ENCODE measurements at places on chromosomes 7 and 10.

DNA sequence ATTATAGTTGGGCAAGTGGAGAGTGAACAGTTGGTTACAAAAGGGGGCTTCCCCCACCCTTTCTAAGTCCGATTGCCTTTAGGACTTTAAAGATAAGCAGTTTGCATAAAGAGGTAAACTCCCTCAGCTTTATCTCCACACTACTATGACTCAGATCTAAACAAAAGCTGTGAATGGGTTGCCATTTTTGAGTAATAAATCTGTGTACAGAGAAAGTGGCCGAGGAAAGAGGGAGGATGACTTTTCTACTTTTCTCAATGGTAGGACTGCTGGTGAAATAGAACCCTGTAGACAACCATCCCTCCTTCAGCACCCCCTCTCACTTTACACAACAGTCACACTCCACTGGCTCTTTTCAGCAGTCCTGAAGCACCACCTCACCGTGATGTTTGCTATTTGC lies 71.2 kb downstream of the DNMBP start:
- DNase-seq, result no peak

GRCh38 chr10:96289218-96289910 lies 14.9 kb upstream of the DNTT start:
- no peak for DNase-seq

GRCh38 chr7:94239661-94240234 lies 154.9 kb upstream of the COL1A2 start:
- DNase-seq, result no peak

GRCh38 chr7:28064437-28064836 lies 116.2 kb downstream of the JAZF1 start:
- no peak for DNase-seq

DNA sequence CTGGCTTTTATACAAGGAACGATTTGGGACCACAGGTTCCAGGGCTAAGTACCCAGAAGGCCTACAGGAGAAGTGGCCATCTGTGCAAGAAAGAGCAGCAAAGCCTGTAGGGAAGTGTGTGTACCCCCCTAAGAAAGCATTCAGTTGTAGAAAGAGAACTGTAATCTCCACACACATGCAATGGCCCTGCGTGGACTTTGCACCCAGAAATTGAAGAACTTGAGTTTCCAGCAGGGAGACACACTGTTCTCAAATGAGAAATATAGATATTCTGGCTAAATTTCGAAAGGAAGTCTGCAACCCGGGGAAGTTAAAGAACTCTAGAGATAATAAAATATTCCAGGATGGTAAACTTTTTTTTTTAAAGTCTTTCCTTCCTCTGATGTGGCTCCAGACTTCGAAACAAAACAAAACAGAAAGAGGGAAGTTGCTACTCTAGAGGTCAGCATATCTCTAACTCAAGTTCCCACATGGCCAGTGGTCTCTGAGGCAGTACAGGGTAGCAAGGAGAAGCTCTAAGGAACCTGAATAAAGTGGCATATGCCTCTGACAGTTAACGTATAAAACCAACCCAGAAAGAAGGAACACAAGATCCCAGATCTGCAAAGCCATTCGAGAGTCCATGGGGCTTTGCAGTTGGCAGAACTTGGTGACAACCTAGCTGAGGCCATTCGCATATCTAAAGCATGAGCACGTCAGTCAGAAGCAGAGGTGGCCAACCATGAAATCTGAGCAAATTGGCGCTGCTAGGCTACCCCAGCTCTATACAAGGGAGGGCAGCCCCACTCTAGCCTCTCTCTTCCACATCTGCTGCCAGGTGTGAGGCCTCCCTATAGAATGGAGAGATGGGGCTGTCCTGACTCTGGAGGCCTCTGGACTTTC lies 56.6 kb downstream of the ELMO1 start:
- no peak for DNase-seq

DNA sequence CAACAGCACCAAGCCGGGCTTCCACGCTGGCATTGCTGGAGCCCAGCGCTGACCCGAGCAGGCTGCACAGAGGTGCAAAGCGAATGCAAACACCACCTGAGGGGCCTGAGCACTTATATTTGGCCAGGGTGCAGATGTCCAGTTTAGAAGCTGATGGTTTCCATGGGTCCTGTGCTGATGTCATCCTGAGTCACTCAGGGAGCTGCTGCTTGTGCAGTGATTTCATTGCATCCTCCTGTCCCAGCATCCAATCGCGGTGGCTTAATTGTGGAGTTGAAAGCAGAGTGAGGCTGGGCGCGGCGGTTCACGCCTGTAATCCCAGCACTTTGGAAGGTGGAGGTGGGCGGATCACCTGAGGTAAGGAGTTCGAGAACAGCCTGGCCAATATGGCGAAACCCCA lies 410.2 kb upstream of the KLF6 start:
- DNase-seq, result no peak

GRCh38 chr10:102300278-102300843 lies 55.0 kb downstream of the GBF1 start:
- no peak for DNase-seq

DNA sequence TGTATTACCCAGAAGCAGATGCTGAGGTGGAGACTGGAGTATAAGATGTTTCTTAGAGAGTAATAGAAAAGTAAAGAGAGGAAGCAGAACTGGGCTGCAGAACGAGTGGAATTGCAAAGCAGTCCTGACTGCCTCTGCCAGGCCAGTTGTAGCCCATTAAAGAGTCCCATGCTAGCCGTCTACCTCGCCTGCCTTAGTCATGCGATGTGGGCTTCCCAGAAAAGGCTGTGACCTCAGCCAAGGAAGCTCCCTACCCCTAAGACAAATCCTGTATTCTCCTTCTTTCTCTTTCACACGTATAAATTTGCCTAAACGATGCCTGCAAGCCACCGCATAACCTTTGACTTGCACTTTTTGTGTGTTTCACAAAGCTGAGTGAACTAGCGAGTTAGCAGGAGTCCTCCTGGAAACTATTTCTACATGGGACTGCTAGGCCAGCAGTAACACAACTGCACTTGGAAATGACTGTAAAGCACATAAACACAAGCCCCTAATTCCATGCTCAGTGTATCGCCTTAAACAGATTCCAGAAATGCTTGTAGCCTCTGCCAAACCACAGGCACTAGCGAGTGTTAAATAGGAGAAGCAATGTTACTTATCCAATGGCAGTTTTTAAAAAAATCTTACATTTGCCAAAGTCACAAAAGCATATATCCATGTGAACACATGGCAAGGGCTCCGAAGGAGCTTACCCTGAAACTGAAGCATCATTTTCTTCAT lies 47.4 kb upstream of the GNAI1 start:
- no peak for DNase-seq

DNA sequence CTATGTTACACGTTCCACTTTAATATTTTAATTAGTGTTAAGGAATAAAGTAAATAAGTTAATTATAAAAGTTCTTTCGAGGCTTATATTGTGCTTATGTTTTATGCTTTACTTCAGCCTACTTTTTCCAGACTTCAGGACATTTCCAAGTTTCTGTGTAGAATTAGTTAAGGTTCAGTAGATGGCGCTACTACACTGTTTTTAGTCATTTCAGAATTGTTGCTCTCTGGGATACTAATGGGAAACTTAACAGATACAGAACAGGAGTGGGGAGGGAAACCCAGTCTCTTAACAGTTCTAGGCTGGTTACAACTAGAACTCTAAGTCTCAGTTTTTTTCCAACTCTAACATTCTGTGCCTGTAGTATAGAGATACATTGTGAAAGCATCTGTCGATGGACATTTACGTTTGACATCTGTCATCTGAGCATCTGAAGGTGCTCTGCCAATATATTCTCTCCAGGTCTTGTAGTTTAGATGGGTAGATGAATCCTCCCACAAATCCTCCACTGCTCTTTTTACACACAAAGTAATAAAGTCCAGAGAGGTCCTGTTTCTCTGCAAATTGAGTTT lies 56.8 kb upstream of the FAM171A1 start:
- DNase-seq, result no peak

DNA sequence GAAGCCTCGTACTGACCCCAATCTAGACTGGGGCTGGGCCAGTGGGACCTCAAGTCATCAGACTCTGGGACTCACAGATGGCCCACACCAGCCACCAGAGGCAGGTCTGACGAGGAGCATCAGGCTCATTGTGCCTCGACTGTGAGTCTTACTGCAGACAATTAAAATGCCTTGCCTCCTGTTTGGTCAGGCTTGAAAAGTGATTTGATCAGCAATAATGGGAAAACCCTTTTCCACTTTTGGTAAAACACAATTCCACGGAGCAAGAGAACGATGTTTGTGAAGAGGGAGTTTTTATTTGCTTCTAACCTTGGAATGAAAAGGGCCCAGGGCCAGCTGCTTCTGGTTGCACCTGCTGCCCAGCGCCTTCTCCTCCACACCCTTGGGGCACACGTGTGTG lies 43.9 kb downstream of the C10orf143 start:
- no peak for DNase-seq

DNA sequence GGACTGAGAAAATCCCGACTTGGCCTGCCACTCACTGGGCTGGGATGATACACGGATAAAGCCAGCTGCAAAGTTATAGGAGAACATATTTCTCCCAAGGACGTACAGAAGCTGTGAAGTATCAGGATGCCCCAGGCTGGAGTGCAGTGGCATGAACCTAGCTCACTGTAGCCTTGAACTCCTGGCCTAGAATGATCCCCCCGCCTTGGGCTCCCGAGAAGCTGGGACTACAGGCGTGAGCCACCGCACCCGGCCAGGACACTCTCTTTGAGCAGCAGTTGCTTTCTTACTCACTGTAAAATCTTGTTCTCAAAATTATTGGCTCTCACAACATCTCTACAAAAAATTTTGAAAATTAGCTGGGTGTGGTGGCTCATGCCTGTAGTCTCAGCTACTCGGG lies 50.4 kb downstream of the CLEC2L start:
- peak; percentile 32 for DNase-seq

DNA sequence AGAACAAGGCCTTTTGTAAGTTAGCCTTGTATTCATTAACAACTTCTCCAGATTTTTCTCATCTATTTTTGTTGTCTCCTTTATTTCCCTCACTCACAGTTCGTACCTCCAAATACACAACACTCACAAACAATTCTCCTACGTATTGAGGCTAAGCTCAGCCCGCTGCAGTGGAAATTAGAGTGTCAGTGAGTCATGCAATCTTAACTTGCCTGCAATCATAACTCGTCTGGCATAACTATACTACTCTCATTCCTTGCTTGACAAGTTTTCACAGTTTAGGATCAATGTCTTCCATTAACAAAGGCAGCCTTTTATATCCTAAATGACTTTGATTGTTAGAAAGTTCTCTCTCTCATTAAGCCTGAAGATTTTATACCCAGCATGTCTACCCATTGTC lies 23.8 kb downstream of the TMEM196 start:
- DNase-seq, result no peak
